Activated T-helper 1 cell treated with anti-CD3 and anti-CD28 coated beads, Interleukin-12 subunit alpha, Interleukin-12 subunit beta, Interleukin-2, Interleukin-4 antibody, amounts not matched to agents 30 ng/mL and 10 ng/mL and 1 ng/mL, durations not matched to agents 14 hours and 24 hours and 36 hours (primary cell): ENCODE measurements at places on chromosomes 3 and 15.

GRCh38 chr3:88034491-88035275, 24.1 kb downstream of the CGGBP1 start:
- H3K36me3 ChIP-seq = no peaks in the 10 kb centered on the region
- H3K4me1 ChIP-seq = peaks cover 33% of the 10 kb centered on the region
- DNase-seq = no peak
- peaks cover 10% of the 10 kb centered on the region for H3K27me3 ChIP-seq
- no peak overlapping the region for H3K4me3 ChIP-seq

- H3K4me1 ChIP-seq = no peaks in the 10 kb centered on the region
- peaks cover 4% of the 10 kb centered on the region for H3K36me3 ChIP-seq
- H3K27ac ChIP-seq = peak within 1 kb of the TSS; percentile 50
- DNase-seq = no peak
These were observed at the start of gene HOMER2 for GRCh38 chr15:82952158-82953081. Gene HOMER2 (minus strand): TSS chr15:82952720. CDS start chr15:82952535, 185 bp downstream.

- peaks cover 30% of the 10 kb centered on the region for H3K4me1 ChIP-seq
- H3K27ac ChIP-seq = peak overlapping the region; percentile 77
- peak overlapping the region; percentile 8 for H3K4me3 ChIP-seq
- no peaks in the 10 kb centered on the region for H3K27me3 ChIP-seq
These were observed 58.4 kb downstream of the TBC1D2B start for GRCh38 chr15:78018946-78019644.

DNA sequence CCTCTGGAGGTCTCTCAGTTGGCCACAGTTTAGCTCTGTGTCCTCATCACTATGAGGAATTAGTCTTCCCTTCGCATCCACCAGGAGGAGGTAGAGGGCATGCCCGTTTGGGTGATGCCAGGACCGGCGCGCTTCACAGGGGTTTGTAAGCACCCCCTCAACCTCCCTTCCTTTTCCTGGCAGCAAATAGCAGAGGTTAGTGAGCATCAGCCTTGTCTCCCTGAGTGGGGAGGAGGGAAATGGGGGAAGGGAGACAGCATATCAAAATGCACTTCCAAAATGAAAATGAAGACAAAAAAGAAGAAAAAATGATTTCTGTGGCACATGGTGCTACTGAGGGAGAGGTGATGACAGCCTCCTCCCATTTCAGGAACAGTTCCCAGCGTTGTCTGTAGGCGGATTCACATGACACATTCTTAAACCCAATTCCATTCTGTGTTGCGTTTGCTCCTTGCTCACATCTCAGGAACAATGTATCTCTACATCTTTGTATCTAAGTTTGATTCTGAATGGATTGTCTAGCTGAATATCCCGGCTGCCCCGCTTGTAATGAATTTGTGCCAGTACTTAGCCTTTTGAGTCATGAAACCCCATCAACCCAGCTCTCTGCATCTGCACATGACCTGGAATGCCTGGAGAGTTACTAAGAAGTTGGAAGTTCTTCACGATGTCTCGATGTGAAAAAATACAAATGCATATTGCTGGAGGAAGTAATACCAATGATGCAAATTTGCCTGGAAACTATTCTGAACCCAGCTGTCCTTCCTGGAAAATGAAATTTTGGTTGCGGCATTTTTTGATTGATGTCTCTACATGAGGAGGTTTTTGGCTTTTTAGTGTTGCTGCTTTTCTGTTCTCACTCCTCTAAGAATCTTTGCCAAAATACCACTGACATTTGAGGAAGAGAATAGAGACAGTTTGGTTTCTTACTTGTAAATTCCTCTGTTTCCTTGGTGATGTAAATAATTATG, 45.2 kb downstream of the TYRO3 start:
- no peak overlapping the region for H3K27ac ChIP-seq
- peak; percentile 27 for DNase-seq

GRCh38 chr3:27978440-27978839, 256.3 kb upstream of the EOMES start:
- DNase-seq = no peak
- no peak overlapping the region for H3K4me3 ChIP-seq
- peaks cover 6% of the 10 kb centered on the region for H3K4me1 ChIP-seq
- H3K27me3 ChIP-seq = peaks cover 3% of the 10 kb centered on the region
- H3K36me3 ChIP-seq = no peaks in the 10 kb centered on the region

- no peak overlapping the region for H3K4me3 ChIP-seq
- no peaks in the 10 kb centered on the region for H3K4me1 ChIP-seq
- no peak for DNase-seq
- peaks cover 19% of the 10 kb centered on the region for H3K36me3 ChIP-seq
- H3K27ac ChIP-seq = peak overlapping the region; percentile 16
These were observed 47.0 kb downstream of the DHX30 start for GRCh38 chr3:47849699-47850563.

DNA sequence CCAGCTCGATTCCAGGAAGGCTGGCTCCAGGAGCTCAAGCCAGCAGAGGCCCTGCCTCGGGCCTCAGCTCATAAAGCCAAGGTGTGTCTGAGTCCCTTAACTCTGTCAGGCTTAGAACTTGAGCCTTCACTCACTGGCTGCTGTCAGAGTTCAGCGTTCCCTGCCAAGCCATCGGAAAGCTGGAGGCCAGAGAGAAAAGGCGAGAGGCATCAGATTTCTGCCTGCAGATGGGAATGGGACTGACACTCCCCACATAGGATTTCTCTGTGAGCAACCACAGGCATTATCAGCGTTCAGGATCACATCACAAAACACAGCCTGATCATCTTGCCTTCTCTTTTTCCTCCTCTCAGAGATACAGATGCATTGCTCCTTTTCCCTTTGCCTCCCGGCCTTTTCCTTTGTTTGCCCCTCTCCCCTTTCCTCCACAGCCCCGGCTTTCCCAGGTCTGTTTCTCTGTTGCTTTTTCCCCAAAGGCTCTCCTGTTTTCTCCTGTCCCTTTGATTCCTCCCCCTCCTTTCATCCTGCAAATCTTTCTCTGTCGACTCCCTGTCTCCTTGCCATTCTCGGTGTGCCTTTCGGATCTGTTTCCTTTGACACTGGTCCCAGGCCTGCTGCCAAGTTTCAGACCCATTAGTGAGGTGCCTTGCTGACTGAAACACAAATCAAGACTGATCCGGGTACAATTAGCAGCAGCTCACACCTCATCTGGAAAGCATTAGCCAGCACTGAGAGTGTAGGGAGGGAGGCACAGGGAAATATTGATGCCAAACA, 44.5 kb upstream of the BOC start:
- H3K4me3 ChIP-seq = no peak overlapping the region
- H3K27ac ChIP-seq = no peak overlapping the region
- H3K36me3 ChIP-seq = no peaks in the 10 kb centered on the region
- H3K4me1 ChIP-seq = no peaks in the 10 kb centered on the region

GRCh38 chr15:50257924-50258323, 7.6 kb downstream of the HDC start:
- peaks cover 63% of the 10 kb centered on the region for H3K4me1 ChIP-seq
- no peak for DNase-seq
- H3K36me3 ChIP-seq = no peaks in the 10 kb centered on the region
- H3K27me3 ChIP-seq = no peaks in the 10 kb centered on the region
- H3K27ac ChIP-seq = peak overlapping the region; percentile 53
- H3K4me3 ChIP-seq = no peak overlapping the region

DNA sequence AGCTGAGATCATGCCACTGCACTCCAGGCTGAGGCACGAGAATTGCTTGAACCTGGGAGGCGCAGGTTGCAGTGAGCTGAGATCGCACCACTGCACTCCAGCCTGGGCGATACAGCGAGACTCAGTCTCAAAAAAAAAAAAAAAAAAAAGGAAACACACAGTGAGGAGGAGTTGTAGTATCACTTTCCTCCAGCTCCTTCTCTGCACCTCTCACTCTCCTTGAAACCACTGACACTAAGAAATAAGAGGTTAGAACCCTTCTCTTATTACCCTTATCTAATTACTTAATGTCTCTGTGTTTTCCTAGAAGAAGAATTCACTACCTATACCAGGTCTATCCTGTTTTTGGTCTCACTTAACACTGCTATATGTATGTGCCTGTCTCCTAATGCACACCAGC, 31.7 kb downstream of the RAB27A start:
- H3K27ac ChIP-seq = peak overlapping the region; percentile 76
- peaks cover 61% of the 10 kb centered on the region for H3K4me1 ChIP-seq
- no peaks in the 10 kb centered on the region for H3K27me3 ChIP-seq
- peaks cover 36% of the 10 kb centered on the region for H3K36me3 ChIP-seq
- DNase-seq = no peak

DNA sequence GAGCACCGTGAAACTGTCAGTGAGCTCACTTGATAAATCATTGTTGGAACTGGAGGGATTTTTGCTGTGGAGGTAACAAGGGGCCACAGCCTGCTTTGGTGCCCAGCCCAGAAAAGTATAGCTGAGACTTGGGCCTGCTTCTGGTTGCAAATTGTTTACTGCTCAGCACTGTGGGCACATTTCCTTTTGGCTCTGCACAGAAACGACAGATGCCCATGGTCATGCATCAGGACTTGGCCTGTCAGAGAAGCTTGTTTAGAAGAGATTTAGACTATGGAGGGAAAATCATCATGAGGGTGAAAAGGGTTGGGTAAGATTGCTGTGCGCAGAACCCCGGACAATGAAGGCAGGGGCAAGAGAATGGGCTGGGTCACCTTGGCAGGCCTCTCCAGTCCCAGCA, 286.1 kb upstream of the CTNNB1 start:
- H3K4me1 ChIP-seq = no peaks in the 10 kb centered on the region
- H3K27me3 ChIP-seq = no peaks in the 10 kb centered on the region
- no peak overlapping the region for H3K4me3 ChIP-seq
- no peaks in the 10 kb centered on the region for H3K36me3 ChIP-seq
- no peak overlapping the region for H3K27ac ChIP-seq

DNA sequence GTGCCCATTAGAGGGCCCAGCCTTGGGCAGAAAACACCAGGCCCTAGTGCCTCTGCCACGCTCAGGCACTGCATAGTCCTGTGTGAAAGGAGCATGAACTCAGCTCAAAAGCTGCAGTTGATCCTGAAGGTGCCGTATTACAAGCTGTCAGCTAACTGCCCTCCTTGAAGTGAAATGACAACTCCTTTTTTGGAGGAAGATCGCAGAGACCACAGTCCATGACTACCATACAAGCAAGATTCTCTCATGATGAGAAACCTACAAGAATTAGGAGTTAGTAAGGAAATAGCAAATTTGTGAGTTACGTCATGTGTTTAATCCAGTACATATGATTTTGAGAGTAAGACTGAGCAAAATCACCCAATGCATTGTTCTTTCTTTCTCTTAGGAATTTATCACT, 513.9 kb upstream of the NR2F2 start:
- no peak overlapping the region for H3K27ac ChIP-seq
- H3K36me3 ChIP-seq = no peaks in the 10 kb centered on the region
- no peak for DNase-seq
- peaks cover 7% of the 10 kb centered on the region for H3K27me3 ChIP-seq
- no peaks in the 10 kb centered on the region for H3K4me1 ChIP-seq

DNA sequence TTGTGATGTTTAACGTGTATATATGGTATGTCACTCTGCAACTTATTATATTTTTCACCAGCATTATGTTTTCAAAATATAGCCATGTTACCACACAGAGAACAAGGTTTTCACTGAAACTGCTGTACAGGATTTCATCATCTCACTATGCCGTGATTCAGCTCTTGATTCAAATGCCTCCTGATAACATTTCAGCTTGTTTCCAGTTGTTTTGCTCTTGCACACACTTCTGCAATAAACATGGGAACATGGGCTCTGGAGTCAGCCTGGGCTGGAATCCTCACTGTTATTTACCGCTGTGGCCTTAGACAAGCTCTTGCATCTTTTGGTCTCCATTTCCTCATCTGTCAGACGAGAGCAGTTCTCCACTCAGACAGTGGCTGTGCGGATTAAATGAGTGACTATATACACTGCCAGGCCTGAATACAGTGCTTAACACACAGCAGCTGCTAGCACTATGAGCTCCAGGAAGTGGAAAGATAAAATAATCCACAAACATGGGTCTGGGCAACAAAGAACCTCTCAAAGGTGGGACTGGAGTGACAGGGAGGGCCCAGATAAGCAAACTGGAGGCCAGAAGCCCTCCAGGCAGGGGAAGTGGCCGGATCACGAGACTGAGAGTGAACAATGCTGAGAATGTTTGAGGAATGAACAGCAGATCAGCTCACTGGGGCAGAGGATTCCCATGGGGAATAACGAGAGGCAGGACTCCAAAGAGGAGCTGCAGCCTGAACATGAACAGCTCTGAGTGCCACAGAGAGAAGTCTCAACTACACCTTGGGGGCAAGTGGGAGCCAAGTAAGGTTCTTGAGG, 17.7 kb downstream of the NTRK3 start:
- no peak overlapping the region for H3K4me3 ChIP-seq
- no peaks in the 10 kb centered on the region for H3K36me3 ChIP-seq
- peaks cover 2% of the 10 kb centered on the region for H3K27me3 ChIP-seq
- no peak for DNase-seq
- no peaks in the 10 kb centered on the region for H3K4me1 ChIP-seq
- no peak overlapping the region for H3K27ac ChIP-seq

- no peaks in the 10 kb centered on the region for H3K4me1 ChIP-seq
- no peaks in the 10 kb centered on the region for H3K36me3 ChIP-seq
- no peaks in the 10 kb centered on the region for H3K27me3 ChIP-seq
- no peak for DNase-seq
- H3K27ac ChIP-seq = no peak overlapping the region
These were observed 14.2 kb downstream of the THRB start for GRCh38 chr3:24480497-24480896.

DNA sequence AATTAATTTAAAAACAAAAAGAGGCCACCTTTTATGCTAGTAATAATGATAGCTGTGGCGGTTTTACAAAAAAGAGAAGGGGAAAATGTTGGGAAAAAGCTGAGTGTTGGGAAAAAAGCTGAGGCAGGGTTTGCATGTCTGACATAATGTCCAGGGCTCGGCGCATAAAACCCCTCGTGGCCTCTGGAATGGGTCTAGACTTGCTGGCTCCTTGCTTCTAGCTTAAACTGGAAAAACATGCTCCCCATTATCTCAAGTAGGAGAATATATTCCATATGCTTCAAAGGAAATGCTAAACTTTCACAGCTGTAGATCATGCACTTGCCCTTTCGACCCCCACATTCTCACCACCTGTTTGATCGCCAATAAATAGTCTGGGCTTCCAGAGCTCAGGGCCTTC, 53.0 kb downstream of the CYP19A1 start:
- H3K4me3 ChIP-seq = no peak overlapping the region
- peaks cover under 1% of the 10 kb centered on the region for H3K27me3 ChIP-seq
- H3K4me1 ChIP-seq = peaks cover 15% of the 10 kb centered on the region
- H3K27ac ChIP-seq = no peak overlapping the region
- no peaks in the 10 kb centered on the region for H3K36me3 ChIP-seq

- no peak for DNase-seq
- no peaks in the 10 kb centered on the region for H3K4me1 ChIP-seq
- no peak overlapping the region for H3K4me3 ChIP-seq
These were observed 68.9 kb downstream of the WHAMM start for GRCh38 chr15:82878325-82878724.

GRCh38 chr3:44987332-44987731, 11.3 kb downstream of the EXOSC7 start:
- H3K36me3 ChIP-seq = peaks cover 30% of the 10 kb centered on the region
- H3K27me3 ChIP-seq = no peaks in the 10 kb centered on the region
- H3K4me3 ChIP-seq = no peak overlapping the region
- H3K27ac ChIP-seq = no peak overlapping the region
- H3K4me1 ChIP-seq = peaks cover 46% of the 10 kb centered on the region
- DNase-seq = no peak
